ENCODE measurements at places on chromosomes 16 and 17.

GRCh38 chr17:33052856-33053255 lies 61.2 kb downstream of the SPACA3 start:
- DNase-seq: no peak

DNA sequence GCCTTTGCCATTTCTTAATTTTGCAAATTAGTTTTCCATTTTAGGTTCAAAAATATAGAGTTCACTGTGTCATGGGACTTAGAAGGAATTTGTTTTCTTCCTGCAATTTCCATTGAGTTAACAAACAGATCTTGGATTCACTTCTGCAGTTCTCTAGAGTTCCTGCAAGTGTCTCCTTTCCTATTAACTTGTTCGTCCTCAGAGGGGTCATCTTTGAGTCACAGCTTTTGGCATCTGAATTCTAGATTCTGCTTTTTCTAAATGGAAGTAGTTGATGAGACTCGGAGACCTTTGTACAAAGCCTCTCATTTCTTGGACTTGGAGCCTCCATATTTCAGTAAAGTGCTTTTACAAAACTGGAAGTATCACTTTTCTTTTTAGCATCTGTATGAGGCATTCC lies 323.3 kb downstream of the BCAS3 start:
- no peak for DNase-seq

- no peak for DNase-seq
Observed at GRCh38 chr16:74521691-74522090, 85.2 kb downstream of the GLG1 start.

GRCh38 chr17:52737071-52737470 lies 578.6 kb upstream of the CA10 start:
- DNase-seq: no peak

- DNase-seq: no peak
Observed at GRCh38 chr17:13735861-13736260, 134.1 kb upstream of the HS3ST3A1 start.

DNA sequence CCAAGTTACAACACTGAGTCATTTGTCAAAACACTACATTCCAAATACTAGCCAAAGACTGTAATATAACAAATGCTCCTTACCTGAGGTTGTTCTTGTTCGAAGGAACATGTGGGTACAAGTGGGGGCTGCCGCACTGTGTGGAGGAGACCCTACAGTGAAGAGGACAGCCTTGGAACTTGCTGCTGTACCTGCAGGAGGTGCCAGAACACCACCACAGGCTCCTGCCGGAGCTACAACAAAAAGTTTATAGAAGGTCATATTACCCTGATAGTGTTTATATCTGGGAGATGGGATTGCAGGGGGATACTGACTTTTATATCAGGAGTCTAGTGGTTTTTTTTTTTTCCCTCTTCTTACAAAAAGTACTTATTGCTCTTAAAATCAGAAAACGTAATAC lies 37.8 kb upstream of the ALDH3A1 start:
- no peak for DNase-seq

- no peak for DNase-seq
Observed at GRCh38 chr17:33142705-33143299, 150.3 kb downstream of the ASIC2 start.

DNA sequence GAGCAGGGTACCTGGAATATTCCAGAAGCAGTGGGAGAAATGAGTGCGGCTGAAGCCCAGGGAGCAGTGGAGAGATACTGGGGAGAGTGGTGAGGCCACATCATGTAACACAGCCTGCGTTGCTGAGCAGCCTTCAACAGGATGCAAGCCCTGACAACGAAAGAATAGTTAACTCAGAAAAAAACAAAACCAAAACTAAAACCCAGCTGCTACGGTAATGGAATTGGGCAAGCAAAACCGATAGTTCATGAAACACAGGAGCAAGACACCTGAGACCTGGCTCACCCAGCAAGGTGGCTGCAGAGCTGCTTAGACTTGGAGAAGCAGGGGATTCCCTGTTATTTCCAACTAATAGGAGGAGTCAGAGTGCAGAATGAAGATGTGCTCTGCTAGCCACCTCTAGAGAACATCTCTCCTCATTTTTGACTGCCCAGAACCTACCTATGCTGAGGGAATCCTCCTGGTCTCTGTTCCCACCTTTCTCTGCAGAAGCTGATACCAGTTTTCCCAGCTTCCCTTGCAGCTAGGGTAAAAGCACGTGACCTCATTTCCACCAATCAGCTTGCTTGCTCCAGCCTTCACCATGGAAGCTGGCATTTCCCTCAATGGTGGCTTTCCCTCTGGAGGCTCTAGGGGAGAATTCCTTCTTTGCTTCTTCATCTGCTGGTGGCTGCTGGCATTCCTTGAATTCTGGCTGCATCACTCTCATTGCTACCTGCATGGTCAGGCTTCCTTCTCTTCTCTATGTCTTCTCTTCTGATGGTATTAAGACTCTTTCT lies 59.4 kb upstream of the XYLT1 start:
- no peak for DNase-seq
